ENCODE measurements at places on chromosomes 11 and 22. TPM values are rescaled to one million over a fixed set of nuclear protein-coding genes. Genes with fewer than 3 reads are reported as not detected.

Gene P2RX6
- total RNA-seq: not detected

Gene OVOL1
- not detected for total RNA-seq

Gene OR51S1
- total RNA-seq: not detected

Gene SLC5A12
- not detected for total RNA-seq

Gene APOA5
- not detected for total RNA-seq
